ENCODE measurements at places on chromosomes 3 and 15.

DNA sequence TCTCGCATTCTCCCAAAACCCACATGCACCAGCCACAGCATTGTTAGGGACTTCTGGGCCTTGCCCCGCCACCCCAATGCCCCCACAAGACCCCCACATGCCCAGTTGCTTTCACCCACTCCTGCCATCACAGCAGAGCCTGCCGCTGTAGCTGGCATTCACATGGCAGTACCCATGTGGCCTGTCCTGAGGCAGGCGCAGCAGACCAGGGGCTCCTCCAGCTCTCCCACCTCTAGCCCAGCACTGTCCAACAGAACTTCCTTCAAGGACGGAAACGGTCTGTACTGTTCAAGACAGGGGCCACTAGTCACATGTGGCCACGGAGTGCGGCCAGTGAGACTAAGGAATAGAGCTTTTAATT lies 32.5 kb downstream of the ANP32A start:
- DNase-seq = no peak

- DNase-seq = peak; percentile 95
These were observed 46.9 kb upstream of the NEDD4 start for GRCh38 chr15:56040081-56041035.

DNA sequence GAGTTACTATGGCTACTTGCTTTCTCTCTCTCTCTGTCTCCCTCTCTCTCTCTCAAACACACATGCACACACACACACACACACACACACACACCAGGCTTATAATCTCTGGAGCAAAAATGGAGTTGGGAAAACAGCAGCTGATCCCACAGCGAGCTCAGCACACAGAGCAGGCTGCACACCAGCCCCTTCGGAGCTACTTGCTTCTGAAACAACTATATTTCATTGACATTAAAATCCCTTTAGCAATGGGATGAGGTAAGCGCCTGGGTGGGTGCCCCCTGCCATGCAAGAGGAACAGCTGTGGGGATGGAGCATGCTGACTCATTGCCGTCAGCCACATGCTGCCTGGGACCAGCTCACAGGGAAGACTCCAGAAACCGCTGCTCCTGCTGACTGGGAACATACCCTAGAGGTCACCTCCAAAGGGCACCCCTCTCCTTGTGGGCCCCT lies 45.7 kb downstream of the B3GNT5 start:
- DNase-seq = peak; percentile 84

- DNase-seq = no peak
These were observed 675.5 kb downstream of the FHIT start for GRCh38 chr3:60575718-60576272.

GRCh38 chr3:129650256-129650872 lies 43.9 kb upstream of the PLXND1 start:
- peak; percentile 91 for DNase-seq
